ENCODE measurements at places on chromosomes 6 and 20.

- DNase-seq, result no peak
Measured at GRCh38 chr6:53834132-53834531, 39.3 kb downstream of the LRRC1 start.

GRCh38 chr6:83958241-83958685 is 75.3 kb upstream of the MRAP2 start:
- no peak for DNase-seq

DNA sequence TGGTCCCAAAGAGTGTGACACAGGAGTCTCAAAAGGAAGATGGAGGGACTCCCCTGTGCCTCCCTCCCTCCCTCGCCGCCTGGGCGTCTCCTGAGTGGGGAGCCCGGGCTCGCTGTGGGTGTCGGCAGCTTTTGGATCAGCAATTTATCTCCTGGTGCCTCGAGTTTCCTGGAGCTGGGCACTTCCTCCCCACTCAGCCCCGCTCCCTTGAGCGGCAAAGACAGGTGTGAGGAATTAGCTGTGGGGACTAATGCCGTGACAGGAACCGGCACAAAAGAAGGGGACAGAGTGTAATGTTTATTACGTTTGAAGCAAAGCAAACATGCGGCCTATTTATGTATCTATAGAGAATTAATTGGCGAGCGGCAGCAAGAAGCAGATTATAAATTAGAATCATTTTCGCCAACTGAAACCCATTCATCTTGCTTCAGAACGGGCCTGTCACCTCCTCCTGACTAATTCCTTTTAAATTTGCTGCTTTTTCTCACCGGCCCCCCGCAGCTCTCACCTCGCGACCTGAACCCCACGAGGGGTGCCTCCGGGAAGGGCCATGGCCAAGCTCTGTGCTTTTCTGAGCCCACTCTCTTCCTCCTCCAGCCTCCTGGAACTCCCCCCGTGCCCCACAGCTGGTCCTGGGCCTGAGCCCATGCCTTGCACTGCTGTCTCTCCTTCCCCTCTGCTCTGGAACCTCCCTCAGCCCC is 8.8 kb upstream of the CDH22 start:
- DNase-seq, result peak; percentile 61

DNA sequence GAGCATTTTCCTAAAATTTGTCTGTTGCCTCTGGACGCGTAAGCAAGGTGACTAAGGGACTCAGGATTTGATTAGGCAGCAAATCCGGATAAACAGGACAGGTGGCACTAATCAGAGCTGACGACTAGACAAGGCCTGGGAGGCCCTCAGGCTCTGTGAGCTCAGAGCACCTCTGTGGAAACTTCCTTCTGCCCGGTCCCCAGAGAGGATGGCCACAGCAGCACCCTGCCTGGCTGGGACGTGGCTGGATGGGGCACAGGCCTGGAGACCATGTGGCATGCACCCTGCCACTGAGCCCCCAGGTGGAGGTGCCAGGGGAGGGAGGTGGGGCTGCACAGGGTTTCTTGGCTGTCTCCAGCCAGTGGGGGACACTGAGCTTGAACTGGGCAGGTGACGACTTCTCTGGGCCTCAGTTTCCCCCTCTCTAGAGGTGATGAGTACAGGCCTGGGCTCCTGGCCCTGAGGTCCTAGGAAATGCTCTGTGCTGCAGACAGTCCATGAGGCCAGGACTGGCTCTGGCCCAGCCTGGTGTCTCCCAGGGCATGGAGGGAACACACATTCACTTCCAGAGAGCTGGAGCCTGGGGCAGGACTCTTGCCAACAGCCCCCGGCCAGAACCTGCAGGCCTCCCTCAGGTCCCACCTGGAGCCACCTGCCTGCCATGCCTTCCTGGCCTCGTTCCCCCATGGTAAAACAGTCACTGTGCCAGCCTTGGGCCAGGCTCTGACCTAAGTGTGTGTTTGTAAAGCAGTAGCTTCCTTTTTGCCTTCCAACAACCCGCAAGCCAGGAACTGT is 39.6 kb upstream of the STX16 start:
- DNase-seq, result no peak

DNA sequence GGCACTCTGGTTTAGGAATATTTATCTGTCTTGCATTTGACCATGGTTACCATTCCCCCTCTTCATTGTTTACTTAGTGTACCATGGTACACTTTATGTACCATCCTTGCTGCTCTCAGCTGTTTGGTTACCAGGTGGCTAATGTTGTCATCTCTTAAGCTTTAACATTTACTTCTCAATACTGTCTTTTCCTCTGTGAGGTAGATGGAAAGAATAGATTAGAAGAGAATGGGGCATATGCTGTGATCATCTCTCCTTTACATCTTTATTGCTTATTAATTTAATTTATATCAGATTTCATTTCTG is 109.2 kb downstream of the NCOA3 start:
- DNase-seq, result no peak

DNA sequence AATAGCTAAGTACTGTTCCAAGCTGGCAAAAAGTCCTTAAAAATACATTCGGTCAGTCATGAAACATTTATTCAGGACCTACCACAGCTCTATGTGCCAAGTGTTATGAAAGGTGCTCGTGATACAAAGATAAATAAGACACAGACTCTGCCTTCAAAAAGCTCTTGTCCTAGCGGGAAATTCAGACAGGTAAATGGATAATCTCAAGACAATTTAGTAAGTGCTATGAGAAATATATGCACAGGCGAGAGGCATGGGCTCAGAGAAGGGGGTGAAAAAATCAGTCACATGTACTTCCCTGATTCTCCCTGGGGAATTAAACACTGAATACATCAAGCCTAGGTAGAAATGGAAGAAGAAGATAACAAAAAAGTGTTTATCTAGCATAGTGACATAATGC is 49.8 kb upstream of the HEY2 start:
- no peak for DNase-seq
